ENCODE measurements at places on chromosomes 3 and 15. TPM values are rescaled to one million over a fixed set of nuclear protein-coding genes. Genes with fewer than 3 reads are reported as not detected.
A peak's percentile ranks its signal among the peaks of the same experiment; 100 is the strongest.

DNA sequence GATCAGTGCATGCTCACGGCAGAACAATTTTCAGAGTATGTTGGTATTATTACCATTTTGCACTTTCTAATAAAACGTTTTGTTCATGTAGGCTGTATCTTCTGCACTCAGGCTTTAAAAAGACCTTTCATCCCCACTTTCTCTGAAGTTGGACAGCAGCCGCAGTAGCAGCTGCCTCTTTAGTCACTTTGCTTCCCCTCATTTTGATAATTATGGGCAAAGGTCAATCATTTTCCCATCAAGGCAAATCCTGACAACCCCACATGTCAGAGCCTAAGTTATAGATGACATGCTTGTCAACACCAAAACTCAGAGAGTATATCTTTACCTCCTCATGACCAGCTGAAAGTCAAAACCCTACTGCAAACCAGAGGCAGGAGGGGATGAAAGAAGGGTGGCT, 99.7 kb downstream of the ROBO2 start:
- DNase-seq = no peak

DNA sequence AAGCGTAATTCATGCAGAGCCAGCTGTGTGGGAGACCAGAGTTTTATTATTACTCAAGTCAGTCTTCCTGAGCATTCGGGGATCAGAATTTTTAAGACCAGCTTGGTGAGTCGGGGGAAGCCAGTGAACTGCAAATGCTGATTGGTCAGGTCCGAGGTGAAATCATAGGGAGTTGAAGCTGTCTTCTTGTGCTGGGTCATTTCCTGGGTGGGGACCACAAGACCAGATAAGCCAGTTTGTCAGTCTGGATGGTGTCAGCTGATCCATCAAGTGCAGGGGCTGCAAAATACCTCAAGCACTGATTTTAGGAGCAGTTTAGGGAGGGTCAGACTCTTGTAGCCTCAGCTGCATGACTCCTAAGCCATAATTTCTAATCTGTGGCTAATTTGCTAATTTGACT, 228.1 kb upstream of the ATP10A start:
- DNase-seq = no peak

GRCh38 chr3:10365791-10366190, 44.9 kb upstream of the SEC13 start:
- no peak for DNase-seq

DNA sequence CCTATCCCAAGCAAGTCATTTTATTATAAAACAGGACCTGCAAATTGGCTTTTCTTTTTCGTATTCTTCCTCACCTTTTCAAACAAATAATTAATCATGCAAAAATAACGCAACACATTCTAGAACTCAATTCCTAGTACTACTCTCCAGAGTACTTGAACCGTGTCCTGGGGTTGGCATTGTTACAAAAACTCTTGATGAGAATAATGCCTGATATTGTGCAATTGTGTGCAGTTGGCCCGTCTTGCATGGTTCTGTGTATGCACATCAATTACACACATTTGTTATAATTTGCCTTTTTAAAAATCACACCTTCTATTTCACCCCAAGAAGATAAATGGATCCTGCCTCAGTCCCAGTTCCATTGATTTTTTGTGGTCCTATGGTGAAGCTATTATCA, 205.4 kb downstream of the EPHB1 start:
- DNase-seq = no peak

DNA sequence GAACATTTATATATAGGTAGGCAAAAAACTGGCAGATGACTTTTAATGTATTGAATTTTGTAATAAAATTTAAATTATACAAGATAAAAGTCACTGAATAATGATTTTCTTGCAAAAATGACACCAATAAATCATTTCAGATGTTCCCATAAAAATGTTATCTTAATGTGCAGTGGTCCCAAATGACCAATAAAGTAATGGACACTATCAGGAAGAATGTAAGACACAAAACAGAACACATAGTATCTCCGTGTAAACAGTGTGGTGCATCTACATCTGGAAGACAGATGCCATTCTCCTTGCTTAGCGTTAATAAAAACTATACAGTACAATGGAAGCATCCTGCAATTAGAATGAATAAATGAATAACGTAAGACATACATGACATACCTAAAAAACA, 41.5 kb downstream of the FGF7 start:
- no peak for DNase-seq

- no peak for DNase-seq
Measured at GRCh38 chr15:48974882-48975281, 11.2 kb upstream of the SHC4 start.

DNA sequence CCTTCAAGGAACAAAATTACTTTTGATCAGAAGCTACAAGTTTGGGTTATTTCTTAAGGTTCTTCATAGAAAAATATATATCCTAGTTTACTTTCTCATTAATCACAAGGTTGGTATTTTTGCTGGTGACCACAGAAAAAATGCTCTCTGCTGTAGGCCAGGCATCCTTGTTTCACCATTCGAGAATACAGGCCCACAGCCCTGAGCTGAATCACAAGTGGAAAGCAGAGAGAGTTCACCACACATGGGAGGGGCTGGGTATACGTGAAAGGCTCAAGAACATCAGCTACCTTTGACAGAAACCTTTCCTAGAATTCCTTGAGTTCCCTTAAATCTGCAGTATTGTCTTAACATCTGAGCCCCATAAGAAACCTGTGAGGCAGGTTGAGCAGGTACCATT, 23.2 kb downstream of the CPEB1 start:
- no peak for DNase-seq

DNA sequence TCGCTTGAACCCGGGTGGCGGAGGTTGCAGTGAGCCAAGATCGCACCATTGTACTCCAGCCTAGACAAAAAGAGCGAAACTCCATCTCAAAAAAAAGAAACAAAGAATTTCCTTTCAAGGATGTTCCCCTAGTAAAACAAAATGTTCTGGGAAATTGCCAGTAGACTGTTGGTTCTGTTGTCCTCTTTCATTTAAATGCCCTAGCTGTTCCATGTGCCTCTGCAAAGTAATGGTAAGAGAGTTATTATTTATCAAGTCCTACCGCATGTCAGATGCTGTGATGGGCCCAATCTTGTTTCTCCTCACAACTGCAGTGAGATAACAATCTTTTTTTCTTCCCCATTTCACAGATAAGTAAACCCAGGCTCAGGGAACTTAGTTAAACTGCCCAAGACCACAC, 254.3 kb upstream of the TPM1 start:
- no peak for DNase-seq

DNA sequence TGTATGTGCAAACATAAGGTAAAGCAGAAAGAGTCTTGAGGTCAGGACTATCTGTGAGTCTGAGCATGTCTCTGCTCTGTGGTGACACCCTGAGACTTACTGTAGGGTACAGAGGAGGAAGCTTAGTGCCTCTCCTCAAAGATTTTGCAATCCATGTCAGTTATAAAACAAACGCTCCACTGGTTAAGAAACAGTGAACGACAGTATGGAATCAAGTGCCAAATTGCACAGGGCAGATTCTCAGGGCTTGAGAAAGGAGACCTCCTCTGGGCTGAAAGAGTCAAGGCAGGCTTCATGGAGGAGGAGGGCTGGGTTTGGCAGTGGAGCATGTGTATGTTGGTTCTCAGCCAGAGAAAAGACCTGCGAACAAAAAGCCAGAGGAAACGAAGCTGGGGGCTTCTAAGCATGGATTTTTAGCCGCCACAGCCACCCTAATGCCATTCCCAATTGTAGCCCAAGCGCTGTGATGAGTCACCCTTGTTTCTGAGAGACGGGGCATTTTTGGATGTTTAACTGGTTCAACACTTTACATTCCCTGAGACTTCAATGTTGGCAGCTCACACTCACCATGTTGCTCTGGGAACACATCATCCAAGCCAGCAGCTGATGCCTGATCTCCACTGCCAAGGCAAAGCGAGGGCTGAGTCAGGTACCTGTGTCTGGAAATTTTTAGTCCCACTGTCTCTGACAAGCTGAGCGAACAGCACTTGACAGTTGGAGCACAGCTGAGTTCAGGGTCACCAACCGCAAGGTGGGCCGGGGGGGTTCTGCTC, 3.4 kb upstream of the DGKG start:
- DNase-seq = no peak

GRCh38 chr3:113263020-113263419, 51.7 kb downstream of the BOC start:
- no peak for DNase-seq

DNA sequence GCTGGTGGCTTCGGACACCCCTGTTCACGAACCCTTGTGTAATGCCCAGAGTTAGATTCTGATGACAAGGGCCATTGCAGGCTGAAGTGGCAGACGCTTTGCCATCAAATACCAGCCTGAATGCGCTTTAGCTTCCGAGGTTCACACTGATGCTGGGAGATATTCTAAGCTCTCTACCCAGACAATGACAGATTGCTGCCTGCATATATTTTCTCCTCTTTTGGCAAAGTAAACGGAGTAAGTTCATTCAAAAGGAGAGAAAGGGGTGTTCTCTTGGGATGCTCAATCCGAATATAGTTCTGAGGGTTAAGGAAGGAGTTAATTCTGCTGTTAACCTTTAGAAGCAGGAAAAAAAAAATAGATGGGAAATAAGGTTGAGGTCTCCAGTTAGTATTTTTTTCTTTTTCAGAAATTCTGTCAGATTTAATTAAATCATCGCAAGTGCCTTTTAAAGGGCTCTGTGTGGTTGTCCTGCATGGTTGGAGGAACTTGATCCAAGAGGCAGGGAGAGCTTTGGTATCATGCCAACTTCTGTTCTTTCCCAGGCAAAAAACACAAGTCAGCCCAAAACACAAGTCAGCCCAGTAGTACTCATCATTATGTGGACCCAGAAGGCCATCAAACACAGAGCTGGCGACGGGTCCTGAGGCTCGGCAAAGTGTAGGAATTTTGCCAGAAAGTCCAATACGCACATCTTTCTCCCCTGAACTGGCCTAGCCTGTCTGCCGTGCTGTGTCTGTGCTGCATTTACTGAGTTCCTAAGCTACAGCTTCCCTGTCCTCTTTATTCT, 70.9 kb upstream of the ST8SIA2 start:
- DNase-seq = no peak

DNA sequence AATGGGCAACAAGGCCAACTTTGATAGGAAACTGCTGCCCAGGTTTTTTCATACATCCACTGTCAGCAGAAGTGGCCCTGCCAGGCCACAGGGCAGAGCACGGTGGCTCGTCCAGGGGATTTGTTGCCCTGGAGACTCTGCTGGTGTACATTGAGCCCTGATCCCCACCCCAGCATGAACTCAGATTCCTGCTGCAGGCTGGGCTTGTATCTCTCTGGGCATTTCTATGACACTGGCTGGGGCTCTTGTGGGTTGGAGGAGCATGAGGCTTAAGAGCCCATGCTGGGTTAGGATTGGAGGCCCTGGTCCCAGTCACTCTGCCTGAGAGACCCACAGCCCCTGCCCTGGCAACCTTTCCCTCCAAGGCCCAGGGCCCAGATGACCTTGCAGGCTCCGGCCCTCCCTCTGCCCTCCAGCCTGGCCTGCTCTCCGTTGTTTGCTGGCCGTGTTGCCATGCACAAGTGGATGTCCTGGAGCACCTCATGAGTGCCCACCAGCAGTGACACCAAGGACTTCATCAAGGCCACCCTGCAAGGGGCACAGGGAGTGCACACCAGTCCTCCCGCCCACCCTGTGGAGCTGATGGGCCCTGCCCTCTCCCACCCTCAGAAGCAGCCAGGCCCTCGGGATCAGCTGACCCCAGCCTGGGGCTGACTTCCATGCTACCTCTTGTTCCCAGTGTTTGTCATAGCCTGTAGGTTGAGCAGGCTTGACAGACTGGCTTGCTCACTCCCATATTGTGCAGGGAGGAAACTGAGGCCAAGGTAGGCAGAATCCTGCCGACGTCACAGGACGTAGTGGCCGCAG, 58.2 kb downstream of the ZNF445 start:
- no peak for DNase-seq

GRCh38 chr15:92383519-92384324, 10.0 kb upstream of the ST8SIA2 start:
- DNase-seq = peak; percentile 54

- DNase-seq = no peak
Measured at GRCh38 chr3:183193762-183194689, 31.5 kb upstream of the LAMP3 start.

The AADACL2 gene
- not detected for total RNA-seq

The SERPINI2 gene
- not detected for total RNA-seq

The FBN1 gene
- 0.41 TPM for total RNA-seq

The RNU5B-1 gene
- not detected for total RNA-seq

The C3orf85 gene
- not detected for total RNA-seq

The TUBGCP4 gene
- total RNA-seq = 34.5 TPM
